Endothelial cell of umbilical vein (primary cell): ENCODE measurements at places on chromosomes 4 and X.

DNA sequence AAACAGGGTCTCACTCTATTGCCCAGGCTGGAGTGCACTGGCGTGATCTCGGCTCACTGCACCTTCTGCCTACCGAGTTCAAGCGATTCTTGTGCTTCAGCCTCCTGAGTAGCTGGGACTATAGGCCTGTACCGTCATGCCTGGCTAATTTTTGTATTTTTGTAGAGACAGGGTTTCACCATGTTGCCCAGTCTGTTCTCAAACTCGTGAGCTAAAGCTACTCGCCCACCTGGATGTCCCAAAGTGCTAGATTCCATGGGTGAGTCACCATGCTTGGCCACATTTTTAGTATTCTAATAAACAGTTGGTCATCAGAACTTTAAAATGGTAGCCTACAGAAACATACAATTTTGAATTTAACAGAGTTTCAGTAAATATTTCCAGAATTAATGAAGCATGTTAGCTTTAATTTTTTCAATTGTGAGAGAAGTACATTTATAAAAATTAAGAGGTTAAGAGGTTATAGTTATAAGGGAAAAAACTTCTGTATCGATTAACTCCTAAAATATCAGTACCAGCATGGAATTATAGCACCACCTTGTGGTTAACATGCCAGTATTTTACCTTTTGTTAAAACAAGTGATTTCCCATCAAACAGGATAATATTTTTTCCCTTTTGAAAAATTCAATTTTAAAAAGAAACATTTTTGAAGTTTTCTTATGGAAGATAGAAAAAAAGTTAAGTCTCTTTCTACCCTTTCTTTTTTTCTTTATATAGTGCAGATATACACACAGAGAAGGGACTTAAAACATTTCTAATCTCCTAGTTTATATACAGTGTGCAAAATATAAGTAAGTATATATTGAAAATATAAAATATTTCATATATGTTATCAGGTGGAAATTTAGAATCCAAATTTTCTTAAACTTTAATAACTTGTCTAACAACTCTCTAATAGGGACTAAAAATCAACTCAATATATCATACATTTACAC lies 35.4 kb downstream of the CEP44 start:
- DNase-seq, result peak; percentile 45

- peak; percentile 69 for DNase-seq
These were observed at the start of gene GRIA2 for GRCh38 chr4:157220371-157220881. GRIA2 (plus strand) TSS chr4:157220728; CDS start chr4:157221043, 315 bp downstream.

GRCh38 chr4:81031796-81032551 lies 1.5 kb downstream of the BMP3 start:
- no peak for DNase-seq

DNA sequence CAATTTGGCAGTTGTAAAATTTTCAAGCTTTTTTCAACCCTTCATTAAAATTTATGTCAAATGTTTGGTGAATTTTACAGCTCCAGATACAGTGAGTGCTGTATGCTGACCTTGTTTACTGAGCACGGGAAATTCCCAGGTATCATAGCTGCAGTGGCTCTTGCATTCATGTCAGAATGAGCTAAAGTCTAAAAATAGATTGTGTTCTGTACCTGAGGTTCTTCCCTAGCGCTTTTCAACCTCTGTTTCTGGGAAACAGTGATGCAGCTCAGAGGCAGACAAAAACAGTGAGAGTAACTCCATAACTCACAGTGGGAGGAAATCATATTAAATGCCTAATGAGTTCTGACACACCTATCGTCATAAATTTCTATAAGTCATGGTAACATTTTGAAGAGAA lies 393.8 kb upstream of the GNPDA2 start:
- no peak for DNase-seq

GRCh38 chr4:178856139-178856800 lies 1414.0 kb upstream of the AGA start:
- DNase-seq, result no peak

GRCh38 chrX:72271812-72272211 lies 5.2 kb downstream of the RPS4X start:
- DNase-seq, result no peak

DNA sequence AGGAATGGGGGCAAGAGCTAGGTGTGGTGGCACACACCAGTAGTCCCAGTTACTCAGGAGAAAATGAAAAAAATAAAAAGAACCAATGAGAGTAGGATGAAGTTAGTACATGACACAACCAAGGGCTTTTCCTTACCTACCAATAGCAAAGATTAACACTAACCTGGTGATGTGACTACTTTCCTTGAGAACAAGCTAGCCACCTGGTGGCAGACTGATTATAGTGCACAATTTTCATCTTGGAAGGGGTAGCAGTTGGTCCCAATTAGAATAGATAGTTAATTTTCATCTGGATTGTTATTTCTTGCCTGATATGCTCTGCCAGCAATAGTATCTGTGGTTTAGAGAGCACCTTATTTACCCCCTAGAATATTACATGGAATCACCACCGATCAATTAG lies 1216.8 kb upstream of the PABPC4L start:
- no peak for DNase-seq

DNA sequence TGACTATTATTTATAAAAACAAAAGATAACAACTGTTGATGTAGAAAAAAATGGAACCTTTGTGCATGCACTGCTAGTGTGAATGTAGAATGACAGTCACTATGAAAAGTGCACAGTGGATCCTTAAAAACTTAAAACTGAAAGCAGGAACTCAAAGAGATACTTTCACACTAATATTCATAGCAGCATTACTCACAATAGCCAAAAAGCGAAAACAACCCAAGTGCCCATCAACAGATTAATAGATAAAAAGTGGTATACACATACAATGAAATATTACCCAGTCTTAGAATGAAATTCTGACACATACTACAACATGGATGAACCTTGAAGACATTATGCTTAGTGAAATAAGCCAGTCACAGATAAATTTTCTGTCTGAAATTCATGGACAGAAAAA lies 23.8 kb downstream of the CENPC start:
- DNase-seq, result no peak

DNA sequence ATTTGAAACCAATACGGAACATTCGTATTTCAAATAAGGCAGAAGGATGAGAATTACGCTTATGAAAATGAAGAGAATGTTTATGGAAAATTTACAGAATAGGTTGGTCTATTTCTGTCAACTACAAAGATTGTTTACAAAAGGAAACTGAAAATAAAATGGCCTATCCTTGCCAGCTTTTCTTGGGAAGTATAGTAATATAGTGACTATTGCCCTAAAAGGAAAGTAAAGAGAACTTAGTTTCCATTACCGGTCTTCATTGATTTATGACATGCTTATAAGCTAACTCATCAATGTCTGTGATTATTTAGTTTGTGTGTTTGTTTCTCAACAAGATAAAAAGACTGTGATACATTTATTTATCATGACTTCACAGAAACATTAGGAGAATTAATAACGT lies 2.9 kb upstream of the SPRY1 start:
- peak; percentile 49 for DNase-seq

DNA sequence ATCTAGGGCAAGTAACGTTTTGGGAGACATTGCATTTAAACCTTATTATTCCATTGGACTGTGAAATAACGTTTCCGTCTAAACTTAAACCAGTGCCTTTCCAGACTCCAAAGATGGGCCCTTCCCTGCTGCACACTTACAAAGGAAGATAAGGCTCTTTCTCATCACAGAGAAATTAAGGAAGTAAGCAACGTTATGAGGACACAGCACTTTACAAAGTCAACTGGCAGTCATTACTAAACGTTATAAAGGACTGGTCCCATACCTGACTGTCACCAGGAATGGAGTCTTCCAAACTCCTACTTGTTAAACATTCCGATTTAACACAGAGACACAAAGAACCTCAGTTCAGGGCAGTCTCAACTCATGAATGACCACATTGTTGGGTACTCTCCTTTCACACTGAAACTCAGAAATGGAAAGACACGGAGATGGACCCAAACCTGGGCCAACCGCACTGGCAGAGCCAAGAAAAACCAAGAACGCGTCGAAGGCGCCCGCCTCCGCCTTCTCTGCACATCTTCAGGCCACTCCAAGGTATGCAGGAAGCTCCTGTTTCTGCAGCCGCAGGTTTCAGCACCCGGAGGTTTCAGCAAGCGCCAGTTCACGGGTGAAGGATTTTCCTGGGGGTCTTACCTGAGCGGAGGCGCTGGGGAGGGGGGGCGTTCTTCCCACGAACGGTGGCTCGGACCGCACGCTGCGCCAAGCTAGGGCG lies 670 bp downstream of the PAPSS1 start:
- DNase-seq, result peak; percentile 47

DNA sequence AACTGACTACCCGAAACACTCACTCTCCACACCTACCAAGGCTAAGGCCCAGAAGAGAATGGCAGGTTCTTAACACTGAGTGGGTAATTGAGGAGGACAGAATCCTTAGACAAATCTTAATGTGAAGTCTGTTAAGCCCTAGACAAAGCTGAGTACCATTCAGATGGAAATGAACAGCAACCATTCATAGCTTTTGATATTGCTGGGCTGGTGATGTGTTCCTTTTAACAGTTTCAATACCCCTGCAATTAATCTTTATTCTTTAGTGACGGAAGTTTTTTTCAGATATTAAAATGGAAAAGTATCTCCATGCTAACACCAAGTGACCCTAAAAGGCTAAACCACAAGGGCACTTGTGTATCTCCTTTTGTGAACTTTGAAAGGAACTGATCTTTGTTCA lies 334.9 kb downstream of the OPHN1 start:
- no peak for DNase-seq
